ENCODE measurements at places on chromosomes 16 and 17.

DNA sequence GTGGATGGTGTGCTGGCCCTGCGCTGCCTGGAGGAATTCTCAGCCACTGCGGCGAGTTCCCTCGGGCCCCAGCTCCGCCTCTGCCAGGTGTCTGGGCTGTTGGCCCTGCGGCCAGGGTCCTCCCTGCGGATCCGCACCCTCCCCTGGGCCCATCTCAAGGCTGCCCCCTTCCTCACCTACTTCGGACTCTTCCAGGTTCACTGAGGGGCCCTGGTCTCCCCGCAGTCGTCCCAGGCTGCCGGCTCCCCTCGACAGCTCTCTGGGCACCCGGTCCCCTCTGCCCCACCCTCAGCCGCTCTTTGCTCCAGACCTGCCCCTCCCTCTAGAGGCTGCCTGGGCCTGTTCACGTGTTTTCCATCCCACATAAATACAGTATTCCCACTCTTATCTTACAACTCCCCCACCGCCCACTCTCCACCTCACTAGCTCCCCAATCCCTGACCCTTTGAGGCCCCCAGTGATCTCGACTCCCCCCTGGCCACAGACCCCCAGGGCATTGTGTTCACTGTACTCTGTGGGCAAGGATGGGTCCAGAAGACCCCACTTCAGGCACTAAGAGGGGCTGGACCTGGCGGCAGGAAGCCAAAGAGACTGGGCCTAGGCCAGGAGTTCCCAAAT, 1.3 kb upstream of the TNFSF13 start:
- no peak for DNase-seq

DNA sequence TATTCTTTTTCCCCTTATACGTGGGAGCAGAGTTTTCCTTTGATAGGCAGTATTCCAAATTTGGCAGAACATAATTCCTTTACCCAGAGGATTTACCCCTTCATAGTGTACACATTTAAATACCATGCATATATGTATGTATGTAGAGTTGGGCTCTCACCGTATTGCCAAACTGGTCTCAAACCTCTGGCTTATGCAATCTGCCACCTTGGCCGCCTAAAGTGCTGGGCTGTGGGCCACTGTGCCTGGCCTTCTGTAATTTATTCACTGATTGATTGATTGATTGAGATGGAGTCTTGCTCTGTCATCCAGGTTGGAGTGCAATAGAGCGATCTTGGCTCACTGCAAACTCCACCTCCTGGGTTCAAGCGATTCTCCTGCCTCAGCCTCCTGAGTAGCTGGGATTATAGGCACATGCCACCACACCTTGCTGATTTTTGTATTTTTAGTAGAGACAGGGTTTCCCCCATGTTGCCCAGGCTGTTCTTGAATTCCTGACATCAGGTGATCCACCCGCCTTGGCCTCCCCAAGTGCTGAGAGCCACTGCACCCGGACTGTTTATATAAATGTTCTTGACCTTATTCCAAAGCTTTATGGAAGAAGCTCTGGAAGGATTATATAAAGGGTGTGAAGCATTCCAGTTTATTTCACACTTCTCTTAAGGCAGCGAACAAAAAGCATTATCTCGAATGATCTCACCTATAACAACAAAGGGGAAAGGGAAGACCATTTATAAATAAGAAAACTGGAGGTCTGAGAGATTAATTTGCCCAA, 14.9 kb downstream of the GLG1 start:
- no peak for DNase-seq

- DNase-seq, result no peak
Measured at GRCh38 chr16:14236401-14236800, 165.3 kb downstream of the MRTFB start.

GRCh38 chr17:74218436-74218835, 5.1 kb downstream of the TTYH2 start:
- DNase-seq, result no peak

DNA sequence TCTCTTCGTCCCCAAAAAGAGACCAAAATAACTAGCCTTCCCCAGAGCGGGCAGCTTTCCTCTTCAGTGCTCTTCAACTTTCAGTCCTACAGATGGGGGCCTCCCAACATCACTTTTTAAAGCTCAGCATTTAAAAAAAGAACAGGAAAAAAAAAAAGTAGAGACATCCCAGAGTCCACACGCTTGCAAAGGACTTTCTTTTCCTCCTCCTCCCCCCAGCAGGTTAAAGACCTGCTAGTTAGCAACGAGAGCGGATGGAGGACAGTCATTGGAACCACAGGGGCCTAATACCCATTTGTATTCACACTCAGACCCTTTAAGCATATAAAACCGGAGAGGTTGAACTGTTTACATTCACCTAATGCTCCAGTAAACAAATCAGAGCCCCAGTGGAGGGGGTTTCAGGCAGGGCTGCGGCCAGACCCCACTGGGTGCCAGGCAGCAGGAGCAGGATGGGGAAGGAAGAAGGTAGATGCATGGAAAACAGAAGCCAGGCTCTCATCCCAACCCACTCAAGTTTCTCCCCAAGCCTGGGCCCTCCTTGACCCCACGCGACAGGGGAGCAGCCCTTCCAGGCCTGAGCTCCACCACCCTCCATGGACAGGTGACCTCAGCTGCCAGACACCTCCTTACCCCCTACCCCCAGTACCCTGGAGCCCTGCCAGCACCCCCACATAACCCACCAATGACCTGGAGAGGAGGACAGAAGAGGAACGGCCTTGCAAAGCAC, 15.2 kb downstream of the ZFHX3 start:
- DNase-seq, result no peak

DNA sequence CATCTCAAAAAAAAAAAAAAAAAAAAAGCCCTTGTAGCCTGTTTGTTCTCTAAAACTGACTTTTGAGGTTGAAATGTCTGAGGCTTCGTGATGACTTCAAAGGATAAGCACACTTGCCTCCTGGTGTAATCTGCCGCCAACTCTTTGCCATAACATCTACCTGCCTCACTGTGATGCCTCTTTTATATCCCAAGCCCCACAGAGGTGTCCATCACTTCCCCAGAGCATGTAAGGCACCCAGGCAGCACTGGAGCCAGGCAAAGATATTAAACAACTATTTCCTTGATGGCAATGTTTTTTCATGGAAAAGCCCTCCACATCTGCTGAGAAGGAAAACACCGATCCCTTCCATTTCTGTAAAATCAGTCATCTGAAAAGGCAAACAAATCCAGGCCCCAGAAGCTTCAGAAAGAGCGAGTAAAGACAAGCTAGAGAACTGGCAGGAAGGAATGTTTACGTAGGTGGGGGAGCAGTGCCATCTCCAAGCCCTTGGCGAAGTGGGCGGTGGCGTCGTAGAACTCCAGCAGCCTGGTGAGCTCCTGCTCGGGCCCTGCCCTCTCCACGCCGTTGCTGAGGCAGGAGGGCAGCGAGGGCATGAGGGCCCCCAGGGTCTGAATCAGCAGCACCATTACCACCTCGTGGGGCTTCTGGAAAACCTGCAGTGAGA, 28.6 kb downstream of the COG7 start:
- DNase-seq, result no peak

DNA sequence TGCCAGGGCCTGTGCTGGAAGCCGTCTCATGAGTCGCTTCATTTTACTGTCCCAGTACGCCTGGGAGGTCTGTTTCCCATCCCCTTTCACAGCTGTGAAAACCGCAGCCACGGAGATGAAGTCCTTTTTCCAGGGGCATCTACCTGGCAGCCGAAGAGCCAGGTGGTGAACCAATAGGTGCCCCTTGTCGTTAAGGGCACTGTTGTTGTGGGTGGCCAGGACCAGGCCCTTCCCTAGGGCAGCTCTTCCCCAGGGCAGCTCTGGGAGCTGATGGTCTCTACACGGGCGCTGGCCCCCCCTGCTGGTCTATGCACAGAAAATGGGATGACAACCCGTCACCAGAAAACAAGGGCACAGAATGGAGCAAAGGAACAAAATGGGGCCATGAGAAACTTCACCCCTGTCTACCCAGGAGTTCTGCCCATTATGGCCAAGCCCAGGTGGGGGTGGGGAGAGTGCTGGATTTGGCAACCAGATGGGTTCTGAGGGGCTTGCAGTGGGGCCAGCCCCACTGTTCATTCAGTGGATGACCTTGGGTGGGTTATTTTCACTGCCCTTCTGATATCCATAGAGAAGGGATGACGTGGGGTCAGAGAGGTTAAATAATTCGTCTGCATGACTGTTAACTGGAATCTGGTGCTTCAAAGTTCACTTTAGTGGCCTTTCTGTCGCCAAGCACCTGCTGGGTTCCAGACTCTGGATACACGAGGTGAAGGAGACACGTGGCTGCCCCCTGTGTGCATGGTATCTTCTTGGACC, 11.5 kb downstream of the RMI2 start:
- peak; percentile 51 for DNase-seq

DNA sequence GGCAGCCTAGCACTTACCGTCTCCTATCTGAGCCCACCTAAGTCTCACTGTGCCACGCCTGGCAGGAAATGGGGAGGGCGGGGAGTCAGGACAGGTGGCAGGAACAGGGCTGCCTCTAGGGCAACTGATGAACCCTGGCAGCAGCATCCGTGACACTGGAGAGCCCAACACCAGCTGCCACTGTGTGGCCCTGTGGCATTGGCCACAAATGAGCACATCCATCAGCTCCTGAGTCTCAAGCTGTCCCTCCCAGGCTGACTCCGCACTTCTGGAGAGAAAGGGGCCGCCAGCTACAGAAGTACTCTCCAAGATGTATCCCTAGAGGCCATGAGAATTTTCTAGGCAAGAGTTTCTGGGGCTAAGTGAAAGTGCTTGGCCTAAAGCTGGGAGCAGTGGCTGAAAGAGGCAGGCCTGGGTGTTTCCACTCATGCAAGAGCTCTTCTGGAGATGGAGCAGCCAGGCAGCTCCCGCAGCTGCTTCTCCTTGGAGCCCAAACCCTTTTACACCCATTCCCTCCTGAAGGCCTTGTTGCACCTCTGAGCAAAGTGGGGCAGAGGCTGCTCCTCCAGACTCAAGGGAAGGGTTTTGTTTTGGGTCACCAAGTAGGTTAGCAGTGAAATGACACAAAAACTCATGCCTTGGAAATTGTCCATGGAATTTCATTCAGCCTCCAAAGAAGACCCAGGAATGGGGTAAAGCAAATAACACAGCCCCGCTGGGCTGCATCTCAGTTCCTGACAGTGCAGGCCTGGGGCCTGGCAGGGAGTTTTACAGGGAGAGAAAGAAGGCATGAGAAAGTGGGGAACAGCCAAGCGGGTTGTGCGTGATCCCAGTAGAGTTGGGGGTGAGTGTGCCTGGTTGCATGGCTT, 25.8 kb downstream of the PEMT start:
- no peak for DNase-seq

GRCh38 chr17:64596439-64596838, 65.7 kb downstream of the SMURF2 start:
- DNase-seq, result no peak

DNA sequence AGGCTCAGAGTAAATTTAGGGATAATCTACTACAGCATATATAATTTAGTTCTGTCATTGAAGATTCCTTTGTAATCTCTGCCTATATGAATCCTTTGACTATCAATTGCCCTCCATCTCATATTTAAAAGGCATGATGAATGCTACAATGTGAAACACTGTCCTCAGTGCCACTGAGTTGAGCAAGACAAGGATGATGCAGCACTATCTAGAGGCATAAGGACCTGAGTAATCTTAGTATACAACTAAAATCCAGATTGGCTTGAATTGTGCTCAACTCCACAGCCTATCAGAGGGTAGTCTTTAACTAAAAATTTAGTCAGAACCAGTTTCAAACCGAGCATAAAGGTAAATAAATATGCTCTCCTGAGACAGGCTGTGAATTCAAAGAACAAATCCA, 11.6 kb upstream of the STRADA start:
- DNase-seq, result no peak

DNA sequence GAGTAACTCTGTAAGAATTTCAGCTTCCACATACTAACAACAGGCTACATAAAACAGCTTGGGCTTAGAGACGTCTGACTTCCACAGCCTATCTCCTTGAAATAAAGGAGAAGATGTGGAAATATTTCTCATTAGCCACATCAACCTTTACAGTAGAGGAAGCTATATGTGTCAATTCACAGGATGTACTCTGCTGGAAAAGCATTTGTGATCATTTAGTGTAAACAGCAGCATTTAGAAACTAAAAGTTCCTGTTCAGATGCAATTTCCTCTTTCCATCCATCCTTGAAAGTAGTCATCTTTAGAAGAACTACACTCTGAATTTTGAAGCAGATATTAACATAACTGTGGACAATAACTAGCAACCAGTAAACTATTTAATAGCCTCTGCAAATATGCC, 46.2 kb downstream of the XPO6 start:
- no peak for DNase-seq

DNA sequence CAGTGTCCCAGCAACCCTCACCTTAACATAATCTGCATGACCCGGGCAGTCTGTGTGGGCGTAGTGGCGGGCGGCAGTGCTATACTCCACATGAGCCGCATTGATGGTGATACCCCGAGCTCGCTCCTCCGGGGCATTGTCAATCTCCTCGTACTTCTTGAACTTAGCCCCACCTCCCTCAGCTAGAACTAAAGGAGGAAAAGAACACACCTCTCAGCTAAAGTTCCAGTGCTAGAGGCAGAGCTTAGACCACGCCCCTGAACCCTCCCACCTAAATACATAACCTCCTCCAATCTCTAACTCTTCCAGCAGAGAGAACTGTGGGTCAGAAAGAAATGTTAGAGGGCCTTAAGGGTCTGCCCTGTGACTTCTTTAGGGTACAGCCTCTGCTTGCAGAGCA, 855 bp downstream of the TUFM start:
- DNase-seq, result no peak

DNA sequence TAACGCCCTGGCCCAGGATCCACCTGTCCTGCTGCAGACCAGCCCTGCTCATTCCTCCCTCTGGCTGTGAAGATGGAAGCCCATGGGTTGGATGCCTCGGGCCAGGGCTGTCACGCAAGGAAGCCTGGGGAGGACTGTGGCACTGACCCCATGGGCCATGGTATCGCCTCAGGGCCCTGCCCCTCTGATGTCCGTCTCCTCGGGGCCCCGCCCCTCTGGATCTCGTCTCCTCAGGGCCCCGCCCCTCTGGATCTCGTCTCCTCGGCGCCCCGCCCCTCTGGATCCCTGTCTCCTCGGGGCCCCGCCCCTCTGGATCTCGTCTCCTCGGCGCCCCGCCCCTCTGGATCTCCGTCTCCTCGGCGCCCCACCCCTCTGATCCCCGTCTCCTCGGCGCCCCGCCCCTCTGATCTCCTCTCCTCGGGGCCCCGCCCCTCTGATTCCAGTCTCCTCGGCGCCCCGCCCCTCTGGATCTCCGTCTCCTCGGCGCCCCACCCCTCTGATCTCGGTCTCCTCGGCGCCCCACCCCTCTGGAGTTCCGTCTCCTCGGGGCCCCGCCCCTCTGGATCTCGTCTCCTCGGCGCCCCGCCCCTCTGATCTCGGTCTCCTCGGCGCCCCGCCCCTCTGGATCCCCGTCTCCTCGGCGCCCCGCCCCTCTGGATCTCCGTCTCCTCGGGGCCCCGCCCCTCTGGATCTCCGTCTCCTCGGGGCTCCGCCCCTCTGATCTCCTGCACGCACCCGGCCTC, 24.0 kb downstream of the METRNL start:
- no peak for DNase-seq

- no peak for DNase-seq
Measured at GRCh38 chr17:63515426-63515825, 7.7 kb upstream of the KCNH6 start.

DNA sequence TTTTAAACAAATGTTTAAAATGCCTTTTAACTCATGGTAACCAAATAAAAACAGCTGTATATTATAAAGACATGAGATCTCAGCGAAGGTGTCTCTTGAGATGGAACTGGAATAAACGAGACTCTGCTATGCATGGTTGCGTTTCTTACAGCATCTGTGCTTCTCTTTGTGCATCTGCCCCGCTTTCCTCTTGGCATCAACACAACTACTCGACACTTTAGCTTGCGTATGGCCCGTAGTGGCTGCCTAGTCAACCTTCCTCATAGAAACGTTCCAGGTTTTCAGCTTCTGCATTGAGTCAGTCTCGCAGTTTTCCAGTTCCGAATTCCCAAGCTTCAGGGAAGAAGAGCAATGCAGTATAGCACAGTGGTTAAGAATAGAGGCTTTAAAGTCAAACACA, 214.9 kb downstream of the CEP112 start:
- DNase-seq, result no peak
